Smooth muscle cell of bladder (primary cell): ENCODE measurements at places on chromosomes 4 and X. TPM values are rescaled to one million over a fixed set of nuclear protein-coding genes. Genes with fewer than 3 reads are reported as not detected.

Gene RLIM
- total RNA-seq: 43.8 and 52.8 TPM in 2 replicates

Gene UGT8
- total RNA-seq: not detected in 2 replicates

Gene TENM3
- total RNA-seq: 16.4 and 17.4 TPM in 2 replicates

Gene FDCSP
- total RNA-seq: not detected in 2 replicates

Gene REPS2
- 0.09 and 0.14 TPM in 2 replicates for total RNA-seq

Gene BEX1
- 0.92 and 2.8 TPM in 2 replicates for total RNA-seq

Gene PPARGC1A
- 0.37 and 0.43 TPM in 2 replicates for total RNA-seq

Gene APBB2
- total RNA-seq: 30.0 and 36.2 TPM in 2 replicates

Gene SPP1
- 0.43 and 1.3 TPM in 2 replicates for total RNA-seq

Gene CXCL13
- total RNA-seq: not detected in 2 replicates

Gene ZNF711
- 0.14 and 0.37 TPM in 2 replicates for total RNA-seq

Gene MAGEE2
- total RNA-seq: not detected in 2 replicates

Gene OTC
- total RNA-seq: not detected in 2 replicates

Gene P2RY8
- total RNA-seq: not detected in 2 replicates

Gene MGARP
- total RNA-seq: 19.2 and 31.9 TPM in 2 replicates

Gene TMPRSS11B
- not detected in 2 replicates for total RNA-seq

Gene PTPN13
- total RNA-seq: 37.3 and 58.6 TPM in 2 replicates

Gene S100P
- 0.18 and 1.6 TPM in 2 replicates for total RNA-seq
